ENCODE measurements at places on chromosomes 5 and 9.

DNA sequence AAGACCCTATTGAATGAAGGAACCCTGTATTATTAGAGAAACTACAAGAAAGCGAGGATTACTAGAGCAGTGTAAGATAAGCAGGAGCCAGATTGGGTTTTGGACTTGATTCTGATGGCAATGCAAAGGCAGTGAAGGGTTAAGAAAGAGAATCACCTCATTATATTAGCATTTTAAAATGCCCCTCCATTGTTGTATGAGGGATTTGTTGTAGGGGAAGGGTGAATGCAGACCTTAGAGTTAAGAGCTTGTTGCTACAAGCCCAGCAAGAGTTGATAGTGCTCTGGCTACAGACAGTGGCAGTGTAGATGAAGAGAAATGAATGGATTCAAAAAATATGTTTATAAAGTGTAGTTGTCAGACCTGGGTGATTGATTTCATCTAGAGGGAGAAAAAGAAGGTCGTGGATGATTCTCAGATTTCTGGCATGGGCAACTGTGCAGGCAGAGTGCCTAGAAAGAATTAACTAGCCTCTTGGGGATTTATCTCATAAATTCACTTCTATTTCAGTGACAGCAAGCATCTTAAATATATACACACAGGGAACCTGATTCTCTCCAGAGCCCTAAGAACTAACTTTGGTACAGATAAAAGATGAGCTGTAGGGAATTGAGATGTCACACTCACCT is 344.8 kb downstream of the ARRDC3 start:
- DNase-seq: no peak

- DNase-seq: no peak
Observed at GRCh38 chr5:179162351-179163235, 102.4 kb downstream of the ZNF354C start.

DNA sequence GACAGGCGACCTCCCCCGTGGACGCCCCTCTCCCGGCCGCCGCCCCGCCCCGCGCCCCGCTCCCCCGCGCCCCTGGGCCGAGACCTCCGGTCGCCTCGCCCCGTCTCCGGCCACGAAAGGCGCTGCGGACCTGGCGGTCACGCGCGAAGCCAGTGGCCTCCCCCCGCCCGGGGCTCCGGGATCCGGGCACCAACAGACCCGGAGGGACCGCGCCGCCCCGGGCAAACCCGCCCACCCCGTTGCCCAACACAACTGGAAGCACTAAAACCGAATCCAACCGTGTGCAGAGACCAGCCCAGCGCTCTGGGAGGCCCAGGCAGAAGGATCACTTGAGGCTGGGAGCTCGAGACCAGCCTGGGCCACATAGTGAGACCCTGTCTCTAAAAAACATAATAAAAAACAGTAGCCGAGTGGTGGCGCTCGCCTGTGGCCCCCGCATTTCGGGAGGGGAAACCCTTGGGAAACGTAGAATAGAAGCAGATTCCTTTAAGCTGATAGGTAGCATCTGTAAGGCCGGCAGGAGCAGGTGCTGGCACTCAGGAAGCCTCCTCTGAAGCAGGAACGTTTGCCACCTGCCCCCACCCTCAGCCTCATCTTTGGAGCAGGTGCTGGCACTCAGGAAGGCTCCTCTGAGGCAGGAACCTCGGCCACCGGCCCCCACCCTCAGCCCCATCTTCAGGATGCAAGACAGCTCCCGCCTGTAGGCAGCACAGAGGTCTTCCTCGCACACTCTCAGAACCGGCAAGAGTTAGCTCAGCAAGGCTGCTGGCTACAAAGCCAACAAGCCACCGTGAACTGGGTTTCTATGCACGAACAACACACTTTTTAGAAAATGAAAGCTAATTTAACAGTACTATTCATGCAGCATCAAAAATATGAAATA is 4.6 kb upstream of the SLC9A3 start:
- no peak for DNase-seq

DNA sequence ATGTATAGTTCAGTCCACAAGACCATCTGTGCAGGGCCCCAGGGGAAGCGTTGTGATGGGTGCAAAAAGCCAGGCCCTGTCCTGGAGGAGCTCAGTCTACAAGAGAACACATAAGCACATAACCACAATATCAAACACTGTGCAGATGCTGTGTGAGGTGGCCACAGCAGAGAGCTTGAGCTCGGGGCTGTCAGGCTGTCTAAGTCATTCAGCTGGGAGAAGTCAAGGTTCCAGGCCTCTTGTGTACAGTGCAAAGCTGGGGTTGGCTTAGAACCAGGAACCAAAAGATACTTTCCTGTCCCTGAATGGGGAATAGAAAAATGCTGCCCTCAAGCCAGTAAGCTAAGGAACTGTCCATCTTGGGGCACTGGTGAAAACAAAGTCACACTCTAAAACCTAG is 75.0 kb downstream of the PRDM6 start:
- DNase-seq: no peak

GRCh38 chr5:135089912-135090311 is 55.9 kb upstream of the PITX1 start:
- DNase-seq: no peak

DNA sequence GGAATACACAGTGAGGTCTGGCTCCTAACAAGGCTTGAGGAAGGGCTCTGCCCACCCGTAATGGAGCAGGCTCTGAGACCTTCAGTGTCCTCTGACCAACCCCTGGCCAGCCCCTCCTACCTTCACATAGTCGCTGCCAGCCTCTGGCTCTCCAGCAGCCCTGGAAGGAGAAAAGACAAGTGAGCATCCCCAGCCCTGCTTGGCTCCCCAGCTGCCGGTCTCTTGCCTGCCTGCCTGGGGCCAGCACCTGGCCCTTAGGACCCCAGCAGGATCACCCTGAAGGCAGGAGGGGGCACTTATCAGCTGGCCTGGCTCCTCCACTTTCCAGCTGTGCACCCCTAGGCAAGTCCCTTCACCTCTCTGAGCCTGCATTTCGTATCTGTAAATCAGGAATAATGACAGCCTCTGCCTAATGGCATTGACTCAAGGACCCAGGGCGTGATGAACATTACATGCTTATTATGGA is 16.9 kb downstream of the SH2D3C start:
- DNase-seq: no peak

DNA sequence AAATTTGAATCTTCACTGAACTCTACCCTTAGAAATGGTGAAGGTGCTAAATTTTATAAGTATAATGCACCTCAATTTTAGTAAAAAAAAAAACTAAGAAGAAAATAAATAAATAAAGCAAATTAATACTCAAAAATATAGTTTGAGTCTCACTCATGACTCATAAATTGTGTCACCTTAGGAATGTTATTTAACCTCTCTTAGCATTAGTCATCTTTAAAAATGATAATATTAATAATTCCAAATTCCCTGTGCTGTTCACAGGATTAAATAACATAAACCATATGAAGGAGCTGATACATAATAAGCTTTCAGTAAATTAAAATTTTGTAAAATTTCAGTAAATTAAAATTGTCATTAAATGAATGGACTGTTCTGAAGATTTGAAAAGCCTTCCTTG is 339.8 kb upstream of the RGMB start:
- DNase-seq: no peak

- DNase-seq: no peak
Observed at GRCh38 chr5:179128976-179129375, 68.8 kb downstream of the ZNF354C start.

GRCh38 chr5:91941588-91941987 is 558.5 kb upstream of the ARRDC3 start:
- no peak for DNase-seq

- no peak for DNase-seq
Observed at GRCh38 chr5:83632874-83633273, 87.8 kb downstream of the HAPLN1 start.

GRCh38 chr5:57432876-57433275 is 49.7 kb downstream of the ACTBL2 start:
- no peak for DNase-seq

DNA sequence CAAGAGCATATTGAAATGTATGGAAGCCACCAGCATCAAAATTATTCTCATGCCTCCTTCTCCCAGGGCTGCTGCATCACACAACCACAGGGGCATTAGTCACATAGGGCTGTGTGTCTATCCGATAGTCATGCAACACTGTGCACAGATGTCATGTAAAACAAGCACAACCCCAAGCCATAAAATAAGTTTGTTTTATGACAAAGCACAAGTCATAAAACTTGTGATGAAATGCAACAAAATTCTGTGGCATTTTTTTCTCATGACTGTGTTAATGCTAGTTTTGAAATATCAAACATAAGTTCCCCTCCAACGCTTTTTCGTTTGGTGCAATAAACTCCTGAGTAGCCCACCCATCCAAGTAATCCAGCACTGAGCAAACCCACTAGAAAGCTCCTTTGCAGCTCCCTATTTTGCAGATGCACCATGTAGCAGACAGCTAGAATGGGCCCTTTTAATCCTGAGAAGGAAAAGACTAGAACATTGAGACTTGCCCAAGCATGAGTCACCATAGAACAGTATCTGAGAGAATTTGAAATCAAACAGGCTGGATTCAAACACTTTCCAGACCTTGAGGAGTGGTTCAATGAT is 93.3 kb upstream of the ZNF366 start:
- DNase-seq: no peak

DNA sequence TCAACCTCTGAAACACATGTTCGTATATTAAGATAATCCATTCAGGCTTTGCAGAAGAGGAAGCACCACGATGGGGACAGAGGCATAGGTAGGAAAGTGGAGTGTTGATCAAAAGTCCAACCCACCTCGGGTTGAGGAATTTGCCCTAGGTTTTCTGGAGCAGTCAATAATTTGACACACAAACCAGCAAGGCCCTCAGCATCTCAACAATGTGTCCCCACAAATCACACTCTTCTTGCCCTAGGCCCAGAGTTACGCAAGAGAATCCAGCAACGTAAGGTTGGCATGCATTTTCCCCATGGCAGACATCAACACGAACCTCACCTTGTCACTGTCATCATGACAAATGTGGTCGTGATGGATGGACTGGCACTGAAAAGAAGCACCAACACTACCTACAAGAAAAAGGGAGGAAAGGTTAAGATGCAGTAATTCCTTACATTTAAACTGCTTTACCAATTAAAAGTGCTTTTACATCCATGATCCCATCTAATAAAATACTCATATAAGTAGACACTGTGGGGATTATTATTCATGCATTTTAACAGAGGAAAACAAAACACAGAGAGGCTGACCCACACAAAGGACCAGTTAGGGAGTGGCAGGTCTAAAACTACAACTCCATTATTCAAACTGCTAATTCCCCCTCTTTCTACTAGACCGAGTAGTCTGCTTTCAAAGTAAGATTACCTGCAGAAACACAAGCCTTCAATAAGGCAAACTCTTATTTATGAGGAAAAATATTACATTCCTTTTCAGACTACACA is 24.4 kb upstream of the RNF38 start:
- no peak for DNase-seq

DNA sequence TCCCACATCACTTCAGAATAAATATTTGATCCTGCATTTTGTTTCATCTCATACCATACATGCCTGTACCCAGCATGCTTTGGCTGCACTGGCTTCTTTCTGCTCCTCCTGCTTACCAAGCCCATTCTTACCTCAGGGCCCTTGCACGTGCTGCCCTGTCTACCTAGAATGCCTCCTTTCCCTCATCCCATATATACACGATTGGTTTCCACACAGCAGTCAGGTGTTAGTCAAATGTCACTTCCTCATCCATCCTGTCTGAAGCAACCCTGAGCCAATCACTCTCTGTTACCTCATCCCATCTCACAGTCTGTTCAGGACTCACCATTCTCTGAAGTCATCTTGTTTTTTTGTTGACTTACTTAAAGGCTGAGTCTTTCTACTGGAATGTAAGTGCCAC is 30.3 kb downstream of the CAST start:
- no peak for DNase-seq

- DNase-seq: no peak
Observed at GRCh38 chr9:125847735-125848134, 100.6 kb downstream of the PBX3 start.

- DNase-seq: no peak
Observed at GRCh38 chr9:119868694-119869093, 499.5 kb upstream of the BRINP1 start.

DNA sequence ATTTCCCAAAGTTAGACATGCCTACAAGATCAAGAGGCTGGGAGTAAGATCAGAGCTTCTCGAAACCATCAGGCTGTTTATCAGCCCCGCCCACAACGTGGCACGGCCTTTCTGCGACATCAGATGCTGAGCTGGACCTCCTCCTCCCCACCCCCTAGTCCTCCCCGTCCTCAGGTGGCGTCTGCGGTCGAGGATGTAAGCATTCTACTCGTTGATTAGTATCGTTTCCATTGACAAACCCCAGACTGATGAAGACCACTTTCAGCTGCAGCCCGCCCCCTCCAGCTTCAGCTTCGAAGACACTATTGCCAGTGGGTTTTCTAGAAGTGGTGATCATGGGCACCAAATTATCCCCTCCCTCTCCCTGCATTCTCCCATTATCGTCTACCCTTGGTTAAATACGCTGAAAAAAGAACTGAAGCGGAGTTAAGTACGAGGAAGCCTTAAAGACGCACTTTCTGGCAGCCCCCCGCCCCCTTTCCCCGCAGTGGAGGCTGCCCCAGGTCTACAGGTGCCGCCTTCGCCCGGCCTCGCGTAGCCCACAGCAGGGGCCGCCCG is 1.1 kb downstream of the PPIC start:
- no peak for DNase-seq

GRCh38 chr5:93145767-93146166 is 435.3 kb downstream of the NR2F1-AS1 start:
- DNase-seq: no peak

DNA sequence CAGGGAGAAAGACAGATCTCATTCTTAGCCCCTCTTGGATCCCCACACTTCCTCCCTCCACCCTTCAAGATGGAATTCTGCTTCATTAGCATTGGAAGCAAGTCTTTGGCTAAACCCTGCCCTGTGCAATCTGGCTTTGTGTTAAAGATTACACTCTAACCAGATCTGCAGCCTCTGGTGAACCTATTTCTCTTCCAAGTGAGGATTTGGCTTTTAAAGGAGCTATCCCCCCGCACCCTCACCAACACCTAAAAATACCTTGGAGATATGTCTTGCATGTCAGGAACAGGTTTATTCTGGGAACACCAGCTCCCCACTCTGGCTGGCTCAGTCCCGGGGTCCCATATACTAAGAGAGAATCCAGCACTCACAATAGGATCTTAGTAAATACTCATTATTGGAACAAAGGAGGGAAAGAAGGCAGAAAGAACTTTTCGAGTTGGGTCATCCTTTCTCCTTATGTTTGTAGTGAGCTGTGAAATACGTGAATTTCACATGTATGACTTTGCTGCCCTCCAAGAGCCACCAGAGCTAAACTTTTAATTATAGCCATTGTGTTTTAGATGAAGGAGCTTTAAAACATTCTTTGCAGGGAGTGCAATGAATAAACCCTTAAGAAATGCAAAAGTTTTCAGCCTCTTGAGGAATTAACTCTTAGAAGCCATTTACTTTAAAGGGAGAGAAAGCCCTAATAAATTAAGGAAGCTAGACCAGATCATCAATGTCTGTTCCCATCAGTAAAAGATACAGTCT is 53.7 kb upstream of the HRH2 start:
- no peak for DNase-seq
